ENCODE measurements at places on chromosomes 3 and 15.

DNA sequence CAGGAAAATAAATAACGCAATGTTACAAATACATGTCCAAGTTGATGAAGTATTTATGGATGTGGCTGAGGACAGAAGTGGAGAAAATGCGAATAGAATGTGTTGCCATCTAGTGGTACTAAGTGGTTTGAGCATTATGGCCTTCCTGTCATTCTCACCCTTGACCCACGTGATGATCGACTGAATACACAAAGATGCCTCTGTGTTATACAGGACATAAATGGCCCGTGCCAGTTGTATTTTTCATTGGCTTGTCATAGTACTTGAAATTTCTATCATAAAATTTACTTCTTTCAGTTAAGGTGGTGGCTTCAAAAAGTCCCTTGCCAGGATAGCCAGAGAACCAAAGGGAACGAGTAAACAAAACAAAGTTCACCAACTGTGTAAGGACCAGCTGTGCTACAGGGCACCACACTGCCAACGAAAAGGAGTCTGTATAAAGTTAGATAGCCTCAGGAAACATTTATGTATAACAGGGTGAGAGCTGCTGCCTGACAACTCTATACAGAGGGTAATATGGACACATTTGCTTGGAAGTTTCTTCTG lies 103.7 kb downstream of the MYH15 start:
- peak; percentile 52 for DNase-seq

- DNase-seq, result no peak
These were observed 11.6 kb downstream of the ADAMTS17 start for GRCh38 chr15:100330221-100330620.

- DNase-seq, result no peak
These were observed 189.2 kb upstream of the LINGO1 start for GRCh38 chr15:77821959-77822256.

DNA sequence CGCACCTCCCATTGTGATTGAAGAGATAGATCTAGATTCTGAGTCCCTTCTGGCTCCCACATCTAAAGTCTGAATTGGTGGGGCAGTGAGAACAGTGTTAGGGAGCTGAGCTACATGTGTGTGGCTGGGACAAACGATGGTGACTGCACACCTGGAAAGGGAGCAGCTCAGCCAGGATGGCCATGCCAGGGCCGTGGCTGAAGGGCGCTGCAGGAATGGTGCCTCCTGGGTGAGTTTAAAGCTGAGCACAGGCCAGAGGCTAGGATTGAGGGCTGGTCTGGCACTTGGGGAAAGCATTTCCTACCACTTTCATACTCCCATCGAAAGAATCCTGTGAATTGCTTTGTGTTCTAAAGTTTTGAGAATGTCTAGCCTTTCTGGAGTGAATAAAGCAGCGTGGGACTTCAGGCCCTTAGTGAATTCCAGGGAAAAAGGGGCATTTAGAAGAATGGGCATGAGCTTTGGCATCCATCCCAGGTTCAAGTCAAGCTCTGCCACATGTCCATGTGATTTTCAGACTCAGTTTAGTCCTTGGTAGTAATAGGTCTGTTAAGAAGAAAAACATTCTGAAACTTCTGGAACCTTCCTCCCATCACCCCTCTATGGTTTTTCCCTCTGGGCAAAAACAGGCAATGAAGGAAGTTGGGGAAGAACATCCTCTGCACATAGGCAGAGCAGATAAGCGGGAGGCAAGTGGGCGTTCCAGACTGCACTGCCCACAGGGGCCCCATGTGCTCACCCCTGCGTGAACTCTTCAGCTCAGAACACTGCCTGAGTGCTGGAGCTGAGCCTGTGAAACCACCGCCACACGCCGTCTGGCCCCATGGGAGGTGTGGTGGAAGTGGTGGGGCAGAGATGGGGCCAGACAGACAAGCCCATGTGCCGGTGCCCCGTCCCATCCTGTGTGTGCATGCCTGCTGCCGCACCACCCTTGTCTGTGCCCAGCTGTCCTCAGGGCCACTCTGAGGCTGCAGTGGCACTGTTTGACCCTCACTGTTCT lies 12.9 kb upstream of the CPNE9 start:
- no peak for DNase-seq

Data from DMS 273 treated with DMSO at 0.1 percent for 48 hours (cell line).